ENCODE measurements at places on chromosomes 5 and 9. TPM values are rescaled to one million over a fixed set of nuclear protein-coding genes. Genes with fewer than 3 reads are reported as not detected.

The FOXD4L4 gene
- total RNA-seq = 0.29 TPM

The DPYSL3 gene
- total RNA-seq = 185 TPM

The DNAI1 gene
- 0.58 TPM for total RNA-seq

The ZNF483 gene
- 1.8 TPM for total RNA-seq

The PDCD1LG2 gene
- total RNA-seq = 5.3 TPM

The CCDC152 gene
- 5.8 TPM for total RNA-seq

The GPR151 gene
- not detected for total RNA-seq

The TRIM7 gene
- total RNA-seq = 5.3 TPM

The PFN3 gene
- not detected for total RNA-seq

The TEK gene
- 6.4 TPM for total RNA-seq

The CTSV gene
- 1.5 TPM for total RNA-seq

The SOWAHA gene
- 0.17 TPM for total RNA-seq

All from smooth muscle cell of trachea (primary cell).